Activated CD8-positive, alpha-beta memory T cell treated with anti-CD3 and anti-CD28 coated beads, Interleukin-2, amount 50 U/mL, for 4 hours (primary cell): ENCODE measurements at places on chromosomes 4 and X.

DNA sequence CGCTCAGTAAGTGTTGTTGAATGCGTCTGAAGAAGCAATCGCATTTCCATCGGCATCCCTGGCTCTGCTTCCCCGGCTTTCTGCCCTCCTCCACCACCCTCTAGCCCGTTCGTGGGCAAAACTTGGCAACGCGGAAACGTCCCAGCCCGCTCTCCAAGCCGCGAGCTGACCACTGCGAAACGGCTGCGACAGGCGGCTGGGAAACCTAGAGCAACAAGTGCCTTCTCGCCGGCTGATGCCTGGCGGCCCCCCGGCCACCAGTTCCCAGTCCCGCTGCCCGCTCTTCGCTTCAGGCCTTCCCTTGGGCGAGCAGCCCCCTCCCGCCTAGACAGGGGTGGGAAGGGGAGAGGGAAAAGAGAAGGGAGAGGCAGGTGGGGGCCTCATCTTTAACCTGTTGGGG, 837 bp downstream of the CITED1 start:
- no peak for DNase-seq

DNA sequence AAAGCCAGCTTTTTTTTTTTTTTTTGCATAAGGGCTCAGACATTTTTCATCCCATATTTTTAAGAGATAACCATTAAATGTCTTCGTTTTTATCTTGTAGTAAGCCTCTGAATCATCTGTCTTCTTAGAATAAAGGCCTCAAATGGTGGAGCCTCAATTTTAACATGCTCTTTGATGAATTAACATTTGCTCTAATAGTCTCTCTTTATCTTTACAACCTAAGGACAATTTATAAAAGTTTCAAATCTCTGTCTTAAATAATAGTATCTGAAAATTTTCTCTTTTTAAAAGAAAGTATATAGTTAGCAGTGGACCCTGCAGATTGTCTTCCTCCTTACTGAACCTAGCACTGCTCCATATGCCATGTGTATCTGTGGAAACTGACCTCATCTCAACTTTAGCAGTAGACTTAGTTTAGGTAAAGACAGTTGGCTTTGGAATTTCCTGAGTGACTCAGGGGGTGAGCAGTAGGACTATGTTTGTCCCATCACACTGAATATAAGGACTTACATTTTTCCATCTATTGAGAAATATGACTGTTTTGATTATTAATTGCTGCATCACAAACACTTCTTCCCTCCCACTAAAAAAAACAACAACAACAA, 1658.0 kb downstream of the STIM2 start:
- no peak for DNase-seq

- DNase-seq: no peak
Measured at GRCh38 chrX:14496674-14497073, 32.7 kb upstream of the GLRA2 start.

GRCh38 chrX:25213611-25214010, 197.8 kb upstream of the ARX start:
- no peak for DNase-seq

DNA sequence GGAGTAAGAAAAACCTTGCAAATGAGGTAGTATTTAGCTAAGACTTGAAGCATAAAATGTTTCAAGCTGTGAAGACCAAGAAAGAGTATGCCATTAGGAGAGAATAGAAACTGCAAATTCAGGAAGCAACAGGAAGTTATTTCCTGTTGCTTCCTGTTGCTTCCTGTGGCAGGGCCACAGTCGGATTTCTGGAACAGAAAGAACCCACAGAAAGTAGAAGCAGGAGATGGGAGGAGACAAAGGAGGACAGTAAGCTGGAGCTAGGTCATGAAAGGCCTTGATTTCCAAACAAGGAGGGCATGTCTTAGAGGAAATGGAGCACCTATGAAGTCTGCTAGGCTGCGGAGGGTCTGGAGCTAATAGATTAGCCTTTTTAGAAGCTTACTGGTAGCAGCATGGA, 17.2 kb downstream of the ASB11 start:
- no peak for DNase-seq

DNA sequence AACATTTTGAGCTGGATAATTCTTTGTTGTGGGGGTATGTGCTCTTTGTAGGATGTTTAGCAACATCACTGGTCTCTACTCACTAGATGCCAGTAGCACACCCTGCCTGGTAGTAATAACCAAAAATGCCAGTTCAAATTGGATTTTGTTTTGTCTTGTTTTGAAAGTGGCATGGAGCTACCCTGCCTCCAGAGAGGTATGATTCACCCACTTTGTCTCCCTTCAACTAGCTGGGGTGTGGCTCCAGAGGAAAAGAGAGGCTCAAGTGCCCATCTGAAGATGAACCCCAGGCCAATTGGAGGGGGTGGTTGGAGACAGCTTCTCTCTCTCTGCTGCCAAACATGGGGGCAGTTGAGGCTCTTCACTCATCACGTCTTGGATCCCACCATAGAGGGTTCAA, 34.5 kb downstream of the NIPAL1 start:
- no peak for DNase-seq

- DNase-seq: no peak
Measured at GRCh38 chr4:1407657-1408333, 1.6 kb upstream of the NKX1-1 start.

GRCh38 chr4:7360806-7361205, 73.9 kb downstream of the PSAPL1 start:
- DNase-seq: no peak
